ENCODE measurements at places on chromosomes 2 and 18.

DNA sequence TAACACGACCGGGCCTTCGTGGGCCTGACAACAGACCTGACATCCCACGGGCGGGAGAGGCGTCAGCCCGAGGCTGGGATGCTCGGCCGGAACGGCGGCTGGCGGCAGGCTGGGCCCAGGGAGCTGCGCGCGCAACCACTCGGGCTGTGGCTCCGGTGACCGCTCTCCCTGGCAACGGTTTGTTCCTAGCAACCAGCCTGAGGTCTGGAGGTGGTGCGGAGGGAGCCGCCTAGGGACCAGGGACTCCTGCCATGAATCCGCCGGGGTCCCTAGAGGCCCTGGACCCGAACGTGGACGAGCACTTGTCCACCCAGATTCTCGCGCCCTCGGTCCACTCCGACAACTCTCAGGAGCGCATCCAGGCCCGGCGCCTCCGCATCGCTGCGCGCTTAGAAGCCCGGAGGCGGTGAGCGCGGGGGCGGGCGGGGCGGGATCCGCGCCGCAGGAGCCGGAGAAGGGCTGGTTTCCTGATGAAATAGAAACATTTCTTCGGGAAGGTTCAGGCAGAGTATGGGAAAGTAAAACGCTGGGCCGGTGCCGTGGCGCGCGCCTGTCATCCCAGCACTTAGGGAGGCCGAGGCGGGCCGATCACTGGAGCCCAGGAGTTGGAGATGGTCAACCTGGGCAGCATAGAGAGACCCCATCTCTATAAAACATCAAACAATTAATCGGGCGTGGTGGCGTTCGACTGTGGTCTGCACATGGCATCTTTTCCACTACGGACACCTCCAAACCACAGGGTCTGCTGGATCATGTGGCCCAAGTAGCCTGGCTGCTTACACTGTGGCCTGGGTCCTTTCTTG is at the start of gene DRC1:
Gene DRC1 (plus strand): TSS at position 182 of the 803 bp plus-strand sequence. CDS start 70 bp downstream, at position 252.
- no peak for DNase-seq

GRCh38 chr2:106032676-106033075 is 161.4 kb downstream of the UXS1 start:
- DNase-seq = no peak

DNA sequence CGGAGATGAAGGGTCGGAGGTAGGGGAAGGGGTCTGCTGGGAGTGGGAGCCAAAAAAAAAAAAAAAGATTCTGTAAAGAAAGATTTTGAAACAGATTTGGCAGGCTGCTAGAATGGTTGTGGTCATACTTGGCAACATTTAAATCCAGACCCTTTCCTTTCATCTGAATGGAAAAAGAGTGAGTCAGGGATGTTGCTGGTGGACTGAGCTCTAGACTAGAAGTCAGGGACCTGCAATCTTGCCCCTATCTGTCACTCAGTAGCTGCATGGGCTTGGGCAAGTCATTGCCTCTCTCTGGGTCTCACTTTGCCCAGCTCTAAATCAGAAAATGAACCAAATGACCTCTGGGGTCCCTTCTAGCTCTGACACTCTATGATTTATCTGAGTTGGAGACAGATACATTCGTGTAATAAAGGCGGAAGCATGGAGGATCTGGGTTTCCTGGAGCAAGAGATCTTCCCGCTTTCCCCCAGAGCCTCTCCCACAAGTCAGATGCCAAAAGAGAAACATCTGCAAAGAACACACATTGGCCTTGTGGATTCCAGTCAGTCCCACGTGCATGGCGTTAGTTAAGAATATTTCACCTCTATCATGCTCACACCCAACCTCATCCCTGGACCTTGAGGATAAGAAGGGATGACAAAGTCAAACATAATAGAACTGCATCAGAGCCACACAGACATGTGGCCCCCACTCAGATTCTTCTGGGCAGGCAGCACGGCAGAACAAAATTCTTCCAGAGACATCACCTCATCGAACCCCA is 58.5 kb downstream of the ADD2 start:
- DNase-seq = no peak

- DNase-seq = no peak
Observed at GRCh38 chr2:37856101-37856751, 68.9 kb upstream of the RMDN2 start.

GRCh38 chr2:41141146-41141791 is 689.4 kb upstream of the SLC8A1 start:
- DNase-seq = no peak

DNA sequence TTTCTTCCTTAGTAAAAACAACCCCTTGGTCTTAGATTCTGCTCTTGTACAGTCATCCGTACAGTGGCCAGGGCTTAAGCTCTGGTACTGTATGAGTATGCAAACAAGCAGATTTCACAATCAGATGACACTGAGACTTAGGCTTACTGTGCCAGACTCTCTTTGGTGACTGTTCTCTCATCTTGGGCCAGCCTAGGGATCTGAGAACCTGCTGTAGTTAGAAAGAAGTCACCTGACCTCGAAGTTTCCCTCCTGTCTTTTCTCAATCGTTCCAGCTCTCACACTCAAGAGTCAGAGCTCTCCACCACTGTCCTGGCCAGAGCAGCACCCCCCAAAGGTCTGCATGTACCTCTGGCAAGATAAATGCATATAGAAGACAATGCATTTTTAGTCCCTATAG is 63.2 kb downstream of the ZEB2 start:
- no peak for DNase-seq

DNA sequence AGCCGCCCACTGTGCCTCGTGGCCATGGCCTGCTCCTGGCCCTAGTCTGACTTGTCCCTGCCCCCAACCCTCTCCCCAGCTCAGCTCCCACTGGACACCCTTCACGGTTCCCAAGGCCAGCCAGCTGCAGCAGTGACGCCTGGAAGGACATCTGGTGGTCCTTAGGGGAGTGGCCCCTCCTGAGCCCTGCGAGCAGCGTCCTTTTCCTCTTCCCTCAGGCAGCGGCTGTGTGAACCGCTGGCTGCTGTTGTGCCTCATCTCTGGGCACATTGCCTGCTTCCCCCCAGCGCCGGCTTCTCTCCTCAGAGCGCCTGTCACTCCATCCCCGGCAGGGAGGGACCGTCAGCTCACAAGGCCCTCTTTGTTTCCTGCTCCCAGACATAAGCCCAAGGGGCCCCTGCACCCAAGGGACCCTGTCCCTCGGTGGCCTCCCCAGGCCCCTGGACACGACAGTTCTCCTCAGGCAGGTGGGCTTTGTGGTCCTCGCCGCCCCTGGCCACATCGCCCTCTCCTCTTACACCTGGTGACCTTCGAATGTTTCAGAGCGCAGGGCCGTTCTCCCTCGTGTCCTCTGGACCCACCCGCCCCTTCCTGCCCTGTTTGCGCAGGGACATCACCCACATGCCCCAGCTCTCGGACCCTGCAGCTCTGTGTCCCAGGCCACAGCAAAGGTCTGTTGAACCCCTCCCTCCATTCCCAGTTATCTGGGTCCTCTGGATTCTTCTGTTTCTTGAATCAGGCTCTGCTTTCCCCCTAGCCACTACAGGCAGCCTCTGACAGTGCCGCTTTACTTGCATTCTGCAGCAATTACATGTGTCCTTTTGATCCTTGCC is 35.8 kb downstream of the ANO7 start:
- no peak for DNase-seq

DNA sequence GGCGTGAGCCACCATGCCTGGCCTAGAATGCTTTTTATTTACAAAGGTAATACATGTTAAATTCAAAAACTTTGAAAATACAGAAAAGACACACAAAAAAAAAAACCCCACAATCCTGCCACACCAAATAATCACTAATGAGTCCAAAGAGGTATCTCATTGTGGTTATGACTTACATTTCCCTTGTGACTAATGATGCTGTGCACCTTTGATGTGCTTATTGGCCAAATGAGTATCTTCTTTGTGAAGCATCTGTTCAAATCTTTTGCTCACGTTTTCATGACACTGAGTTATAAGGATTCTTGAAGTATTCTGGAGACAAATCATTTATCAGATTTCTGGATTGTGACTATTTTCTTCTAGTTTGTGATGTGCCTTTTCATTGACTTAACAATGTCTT is 6.4 kb upstream of the NLRC4 start:
- DNase-seq = no peak

Data from activated CD4-positive, alpha-beta T cell treated with anti-CD3 and anti-CD28 coated beads, Interleukin-2, amount 50 U/mL, for 24 hours (primary cell).